ENCODE measurements at places on chromosomes 4 and X.

DNA sequence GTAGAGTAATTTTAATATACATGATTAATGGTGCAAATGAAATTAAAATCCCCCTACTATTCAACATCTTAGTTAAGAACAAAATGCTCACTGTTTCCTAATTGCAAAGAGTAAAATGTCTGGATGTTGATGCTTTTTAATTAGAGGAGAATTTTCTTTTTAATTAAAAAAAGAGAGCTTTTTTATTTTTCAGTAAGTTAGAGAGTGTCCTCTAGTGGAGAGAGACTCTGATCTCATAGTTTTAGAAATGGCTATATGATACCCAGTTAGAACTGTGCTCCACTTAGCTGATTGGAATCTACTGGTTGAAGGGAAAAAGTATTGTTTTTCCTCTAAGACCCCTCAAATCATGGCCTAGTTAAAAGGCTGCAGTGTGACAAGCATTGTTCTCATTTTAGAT, 312.0 kb upstream of the MAGEB2 start:
- no peaks in the 10 kb centered on the region for H3K4me1 ChIP-seq
- H3K4me3 ChIP-seq, result no peak overlapping the region
- no peak overlapping the region for H3K27ac ChIP-seq
- H3K36me3 ChIP-seq, result no peaks in the 10 kb centered on the region

DNA sequence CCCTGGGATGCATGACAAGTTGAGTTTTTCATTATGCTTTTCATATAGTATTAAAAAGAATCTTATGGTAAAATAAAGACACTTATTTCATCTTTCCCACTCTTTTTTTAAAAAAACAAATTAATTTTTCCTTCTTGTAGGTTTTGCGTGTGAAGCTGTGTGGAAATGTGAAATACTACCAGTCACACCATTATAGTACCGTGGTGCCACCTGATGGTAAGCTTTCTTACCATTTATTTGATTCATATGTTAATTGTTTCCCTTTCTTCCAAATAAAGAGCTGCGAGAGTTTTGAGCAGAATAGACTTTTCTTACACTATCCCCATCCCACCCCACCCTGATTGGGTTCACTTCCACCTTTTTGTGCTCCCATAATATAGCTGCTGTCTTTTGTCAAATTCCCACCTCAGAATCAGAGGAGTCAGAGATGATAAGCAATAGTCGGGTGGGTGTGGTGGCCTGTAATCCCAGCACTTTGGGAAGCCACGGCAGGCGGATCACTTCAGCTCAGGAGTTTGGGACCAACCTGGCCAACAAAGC, 44.3 kb downstream of the CASP6 start:
- peaks cover 3% of the 10 kb centered on the region for H3K4me1 ChIP-seq
- DNase-seq, result no peak
- no peak overlapping the region for H3K4me3 ChIP-seq
- no peak overlapping the region for H3K27ac ChIP-seq
- no peaks in the 10 kb centered on the region for H3K27me3 ChIP-seq
- peaks cover 3% of the 10 kb centered on the region for H3K36me3 ChIP-seq

DNA sequence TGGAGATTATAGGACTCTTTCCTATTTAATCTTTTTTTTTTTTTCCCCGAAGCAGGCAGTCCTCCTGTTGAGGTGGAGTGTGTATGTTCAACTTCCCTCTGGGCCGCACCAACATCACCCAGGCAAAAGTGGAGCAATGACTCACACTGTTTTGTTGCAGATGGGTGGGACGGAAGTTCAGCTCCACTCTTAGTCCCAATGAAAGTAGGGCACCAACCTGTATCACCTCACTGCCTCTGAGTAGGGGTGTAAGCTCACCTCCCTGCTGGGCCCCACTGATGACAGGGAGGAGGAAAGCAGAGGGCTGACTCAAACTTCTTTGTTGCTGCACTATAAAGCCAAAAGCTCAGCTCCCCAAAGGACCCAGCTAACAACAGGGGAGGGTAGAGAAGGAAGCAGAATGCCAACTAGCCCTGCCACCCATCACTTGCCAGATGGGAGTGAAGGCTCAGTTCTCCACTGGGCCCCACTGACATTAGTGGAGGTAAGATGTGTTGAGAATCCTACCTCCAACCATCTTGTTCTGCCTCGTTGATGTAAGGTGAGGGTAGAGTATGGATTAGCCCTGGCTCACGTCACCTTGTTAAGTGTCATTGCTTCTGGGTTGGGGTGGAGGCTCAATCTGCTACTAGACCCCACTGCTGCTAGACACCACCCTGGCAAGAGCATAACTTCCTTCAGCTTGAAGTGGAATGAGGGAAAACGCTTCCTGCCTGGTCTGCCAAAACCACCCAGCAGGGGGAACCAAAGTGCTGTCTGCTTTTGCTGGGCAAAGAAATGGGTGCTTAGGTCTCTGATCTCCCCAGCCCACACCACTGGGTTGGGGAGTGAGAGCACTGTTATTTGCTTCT, 14.1 kb downstream of the RPS6KA3 start:
- H3K4me3 ChIP-seq, result no peak overlapping the region
- peaks cover 28% of the 10 kb centered on the region for H3K4me1 ChIP-seq
- H3K27ac ChIP-seq, result peak overlapping the region; percentile 60
- H3K27me3 ChIP-seq, result no peaks in the 10 kb centered on the region
- DNase-seq, result peak; percentile 44

- H3K4me1 ChIP-seq, result no peaks in the 10 kb centered on the region
- DNase-seq, result no peak
- H3K4me3 ChIP-seq, result no peak overlapping the region
- no peaks in the 10 kb centered on the region for H3K36me3 ChIP-seq
- H3K27ac ChIP-seq, result no peak overlapping the region
Measured at GRCh38 chrX:145213504-145213903, 33.8 kb upstream of the SPANXN1 start.

DNA sequence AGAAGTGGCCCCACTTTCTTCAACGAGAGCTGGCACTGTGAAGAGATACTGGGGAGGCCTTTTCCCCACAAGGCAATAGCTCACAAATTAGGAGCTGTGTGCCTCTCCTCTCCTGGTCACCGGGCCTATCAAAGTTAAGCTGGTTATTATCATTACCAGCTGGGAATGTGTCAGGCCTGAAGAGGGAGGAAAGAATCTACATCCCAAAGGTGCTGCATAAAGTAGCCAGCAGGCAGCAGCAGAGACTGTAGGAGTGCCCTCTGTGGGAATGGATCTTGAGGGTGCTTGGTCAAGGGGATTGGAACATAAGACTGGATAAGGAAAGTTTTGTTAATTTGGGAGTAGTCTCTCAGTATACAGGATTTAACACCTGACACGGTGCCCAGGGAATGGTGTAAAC, 9.1 kb upstream of the TMPRSS11D start:
- no peak overlapping the region for H3K4me3 ChIP-seq
- peaks cover 2% of the 10 kb centered on the region for H3K27me3 ChIP-seq
- no peaks in the 10 kb centered on the region for H3K4me1 ChIP-seq
- H3K27ac ChIP-seq, result no peak overlapping the region
- H3K36me3 ChIP-seq, result no peaks in the 10 kb centered on the region

- peaks cover 52% of the 10 kb centered on the region for H3K4me1 ChIP-seq
- peaks cover 23% of the 10 kb centered on the region for H3K36me3 ChIP-seq
- H3K27ac ChIP-seq, result no peak overlapping the region
- no peaks in the 10 kb centered on the region for H3K27me3 ChIP-seq
- DNase-seq, result no peak
Measured at GRCh38 chr4:26877961-26878360, 17.3 kb downstream of the STIM2 start.

DNA sequence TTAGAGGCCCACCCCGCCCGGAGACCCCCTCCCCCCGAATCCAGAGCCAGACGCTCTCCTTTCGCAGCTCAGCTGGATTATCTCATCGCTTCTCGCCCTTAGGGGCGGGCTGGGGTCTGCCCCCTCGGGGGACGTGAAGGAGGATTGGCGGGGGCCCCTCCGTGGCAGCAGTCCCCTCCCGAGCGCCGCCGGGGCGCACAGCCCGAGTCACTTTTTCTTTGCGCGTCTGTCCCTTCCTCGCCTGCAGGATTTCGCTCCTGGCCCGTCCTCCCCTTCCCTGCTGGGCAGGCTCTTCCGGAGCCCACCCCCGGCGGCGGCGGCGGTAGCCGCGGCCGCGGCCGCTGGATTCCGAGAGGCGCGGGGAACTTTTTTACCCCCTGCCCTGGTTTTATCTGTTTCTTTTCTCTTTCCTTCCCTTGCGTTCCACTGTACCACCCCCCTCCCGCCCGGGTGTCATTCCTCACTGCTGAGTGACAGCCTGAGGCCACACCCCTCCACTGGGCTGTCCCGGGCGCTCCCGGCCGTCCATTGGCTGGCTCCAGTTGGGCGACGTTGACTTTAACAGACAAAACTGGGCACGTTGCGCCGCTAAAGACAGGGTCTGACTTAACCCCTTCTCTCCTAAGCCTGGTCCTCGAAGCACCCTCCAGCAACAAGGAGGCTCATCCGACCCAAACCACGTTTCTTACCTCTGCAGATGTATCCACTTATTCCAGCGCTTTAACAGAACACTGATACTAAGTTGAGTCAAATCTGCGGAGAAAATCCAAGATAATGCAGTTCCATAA, 492 bp upstream of the NKX3-2 start:
- H3K4me3 ChIP-seq, result peak overlapping the region; percentile 86
- DNase-seq, result peak; percentile 39
- H3K36me3 ChIP-seq, result peaks cover 10% of the 10 kb centered on the region
- peak overlapping the region; percentile 58 for H3K27ac ChIP-seq
- H3K4me1 ChIP-seq, result peaks cover 34% of the 10 kb centered on the region

GRCh38 chrX:31658360-31658759, 586.5 kb upstream of the FTHL17 start:
- DNase-seq, result no peak
- no peak overlapping the region for H3K27ac ChIP-seq
- H3K4me3 ChIP-seq, result no peak overlapping the region
- no peaks in the 10 kb centered on the region for H3K36me3 ChIP-seq
- no peaks in the 10 kb centered on the region for H3K4me1 ChIP-seq
- H3K27me3 ChIP-seq, result no peaks in the 10 kb centered on the region

- no peak overlapping the region for H3K27ac ChIP-seq
- no peaks in the 10 kb centered on the region for H3K4me1 ChIP-seq
- H3K27me3 ChIP-seq, result peaks cover 3% of the 10 kb centered on the region
Measured at GRCh38 chrX:16914058-16914457, 32.4 kb upstream of the REPS2 start.

DNA sequence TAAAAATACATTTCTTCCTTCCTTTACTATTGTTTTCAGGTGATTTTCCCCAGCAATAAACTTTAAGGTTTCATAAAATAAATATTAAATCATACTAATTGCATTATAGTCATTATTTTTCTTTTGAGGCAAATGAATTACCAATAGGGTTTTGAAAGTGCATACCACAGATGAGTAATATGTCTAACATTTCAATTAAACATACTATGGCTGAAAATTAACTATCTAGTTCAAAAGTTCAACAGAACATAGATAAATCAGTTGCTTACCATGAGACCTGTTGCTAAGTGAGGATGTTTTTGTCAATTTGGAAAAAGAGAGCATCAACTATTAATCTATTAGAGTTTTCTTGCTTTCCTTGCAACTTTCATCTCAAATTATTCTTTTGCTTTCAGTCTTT, 35.0 kb downstream of the NPY5R start:
- no peaks in the 10 kb centered on the region for H3K36me3 ChIP-seq
- no peak overlapping the region for H3K4me3 ChIP-seq
- H3K4me1 ChIP-seq, result no peaks in the 10 kb centered on the region
- no peaks in the 10 kb centered on the region for H3K27me3 ChIP-seq
- no peak overlapping the region for H3K27ac ChIP-seq
- DNase-seq, result no peak

- H3K4me1 ChIP-seq, result no peaks in the 10 kb centered on the region
- H3K4me3 ChIP-seq, result no peak overlapping the region
- no peak for DNase-seq
- H3K27me3 ChIP-seq, result no peaks in the 10 kb centered on the region
Measured at GRCh38 chrX:5718651-5719050, 510.0 kb downstream of the NLGN4X start.

GRCh38 chr4:13674971-13675370, 47.4 kb upstream of the BOD1L1 start:
- no peak overlapping the region for H3K27ac ChIP-seq
- no peaks in the 10 kb centered on the region for H3K4me1 ChIP-seq
- no peak overlapping the region for H3K4me3 ChIP-seq
- no peaks in the 10 kb centered on the region for H3K36me3 ChIP-seq
- no peaks in the 10 kb centered on the region for H3K27me3 ChIP-seq
- no peak for DNase-seq

DNA sequence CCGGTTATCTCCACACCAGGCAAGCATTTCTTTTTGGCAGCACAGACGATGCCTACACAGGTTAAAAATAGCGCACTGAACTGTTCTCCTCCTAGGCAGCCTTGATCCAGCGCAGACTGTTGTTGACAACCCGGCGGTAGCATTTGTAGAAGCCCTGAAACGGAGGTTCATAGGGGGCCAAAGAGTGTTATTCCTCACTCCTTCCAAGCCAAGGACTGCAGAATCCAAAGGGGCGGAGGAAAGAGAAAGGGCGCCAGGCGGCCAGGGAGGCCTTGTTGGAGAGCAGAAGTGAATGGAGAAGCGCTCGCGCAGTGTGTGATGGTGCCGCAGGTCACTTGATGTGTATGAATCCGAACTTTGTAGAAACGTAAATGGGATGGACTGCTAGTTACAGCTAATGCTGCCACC, 82.7 kb downstream of the TENM3 start:
- no peak overlapping the region for H3K4me3 ChIP-seq
- no peaks in the 10 kb centered on the region for H3K36me3 ChIP-seq
- no peak overlapping the region for H3K27ac ChIP-seq
- no peak for DNase-seq

GRCh38 chr4:81896936-81897335, 425.2 kb upstream of the RASGEF1B start:
- no peak overlapping the region for H3K4me3 ChIP-seq
- no peak overlapping the region for H3K27ac ChIP-seq
- H3K36me3 ChIP-seq, result no peaks in the 10 kb centered on the region
- peaks cover 2% of the 10 kb centered on the region for H3K4me1 ChIP-seq
- H3K27me3 ChIP-seq, result peaks cover 8% of the 10 kb centered on the region

DNA sequence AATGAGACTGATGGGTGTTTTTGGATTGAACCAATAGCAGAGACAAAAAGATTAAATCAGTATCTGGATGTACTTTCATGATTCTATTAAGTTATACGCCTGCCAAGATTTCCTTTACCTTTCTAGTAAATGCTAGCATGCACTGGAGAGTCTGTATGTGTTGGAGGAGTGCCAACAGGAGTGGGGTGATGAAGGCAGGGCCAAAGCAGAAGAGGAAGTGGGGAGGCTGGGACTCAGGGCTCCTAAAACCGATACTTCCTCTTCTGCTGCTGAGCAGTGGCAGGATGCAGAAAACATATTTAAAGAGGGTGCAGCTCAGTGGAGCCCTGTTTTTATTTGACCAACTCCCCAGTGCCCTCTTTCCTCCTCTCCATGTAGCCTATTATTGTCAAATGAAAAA, 5.6 kb downstream of the CYSLTR1 start:
- peak; percentile 38 for DNase-seq
- peak overlapping the region; percentile 33 for H3K4me3 ChIP-seq
- no peaks in the 10 kb centered on the region for H3K27me3 ChIP-seq
- H3K36me3 ChIP-seq, result peaks cover 48% of the 10 kb centered on the region

DNA sequence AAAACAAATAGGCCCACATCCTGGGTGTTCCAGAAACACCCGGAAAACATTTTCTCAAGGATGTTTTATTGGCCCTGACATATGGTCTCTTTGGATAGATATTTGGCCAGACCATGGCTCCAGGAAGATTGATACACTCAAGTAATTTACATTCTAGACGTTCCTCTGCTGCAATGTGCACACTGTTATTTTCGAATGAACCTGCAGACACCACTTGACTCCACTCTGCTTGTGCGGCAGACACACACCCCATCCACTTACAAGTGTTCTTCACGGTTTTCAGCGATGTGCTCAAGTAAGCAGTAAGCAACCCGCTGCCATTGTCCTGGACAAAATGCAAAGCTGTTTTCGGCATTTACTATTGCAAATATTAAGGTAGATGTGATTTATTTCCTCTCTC, 12.0 kb upstream of the GPM6A start:
- H3K36me3 ChIP-seq, result no peaks in the 10 kb centered on the region
- no peaks in the 10 kb centered on the region for H3K27me3 ChIP-seq
- H3K27ac ChIP-seq, result no peak overlapping the region
- H3K4me1 ChIP-seq, result no peaks in the 10 kb centered on the region
